ENCODE measurements at places on chromosomes 5 and 9.

GRCh38 chr9:95477885-95478284, 38.9 kb downstream of the PTCH1 start:
- DNase-seq, result no peak

DNA sequence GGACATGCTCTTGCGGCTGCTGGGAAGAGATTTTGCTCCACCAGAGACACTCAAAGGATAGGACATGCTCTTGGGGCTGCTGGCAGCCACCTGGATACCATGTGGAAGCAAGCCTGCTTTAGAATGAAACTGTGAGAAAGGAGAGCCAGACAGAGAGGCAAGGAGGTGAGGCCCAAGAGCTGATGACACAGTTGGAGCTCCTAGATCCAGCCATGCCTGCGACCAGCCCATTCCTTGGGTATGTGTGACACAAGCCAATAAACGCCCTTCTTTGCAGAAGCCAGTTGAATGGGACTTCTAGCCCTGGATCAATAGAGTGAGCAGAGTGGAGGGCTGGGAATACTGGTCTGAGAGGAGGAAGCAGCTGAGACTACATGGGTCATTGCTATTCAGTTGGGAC, 69.6 kb downstream of the SMIM23 start:
- no peak for DNase-seq

- DNase-seq, result no peak
Measured at GRCh38 chr9:29069376-29069775, 1496.1 kb upstream of the C9orf72 start.

GRCh38 chr9:89759572-89759971, 154.8 kb downstream of the GADD45G start:
- no peak for DNase-seq

- DNase-seq, result no peak
Measured at GRCh38 chr5:1173485-1174070, 27.8 kb upstream of the SLC6A19 start.

DNA sequence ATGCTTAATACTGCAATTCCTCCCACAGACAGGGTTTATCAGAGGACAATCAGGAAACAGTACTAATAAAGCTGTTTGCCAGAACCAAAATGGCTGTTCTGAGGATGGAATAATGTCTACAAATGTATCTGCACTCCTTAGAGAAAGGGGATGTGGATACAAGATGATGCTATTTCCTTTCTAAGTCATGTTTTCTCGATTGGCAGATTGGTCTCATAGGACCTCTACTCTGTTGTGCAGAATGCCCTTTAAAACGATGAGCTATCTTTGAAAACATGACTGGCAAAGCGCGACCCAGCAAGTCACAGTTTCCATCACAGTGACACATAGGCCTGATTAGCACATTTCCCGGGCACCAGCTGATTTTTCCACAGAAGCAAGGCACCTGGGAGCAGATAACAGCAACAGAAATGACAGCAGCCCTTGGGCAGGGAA, 54.0 kb downstream of the AOPEP start:
- DNase-seq, result no peak

GRCh38 chr5:17384181-17384580, 113.8 kb upstream of the TAF11L2 start:
- no peak for DNase-seq

- DNase-seq, result no peak
Measured at GRCh38 chr9:33506626-33507370, 17.3 kb upstream of the ANKRD18B start.
